ENCODE measurements at places on chromosomes 7 and 10.

- no peak for DNase-seq
Measured at GRCh38 chr7:144484445-144484844, 81.0 kb upstream of the NOBOX start.

GRCh38 chr7:139044813-139045794 is 9.3 kb upstream of the ZC3HAV1L start:
- DNase-seq, result no peak

DNA sequence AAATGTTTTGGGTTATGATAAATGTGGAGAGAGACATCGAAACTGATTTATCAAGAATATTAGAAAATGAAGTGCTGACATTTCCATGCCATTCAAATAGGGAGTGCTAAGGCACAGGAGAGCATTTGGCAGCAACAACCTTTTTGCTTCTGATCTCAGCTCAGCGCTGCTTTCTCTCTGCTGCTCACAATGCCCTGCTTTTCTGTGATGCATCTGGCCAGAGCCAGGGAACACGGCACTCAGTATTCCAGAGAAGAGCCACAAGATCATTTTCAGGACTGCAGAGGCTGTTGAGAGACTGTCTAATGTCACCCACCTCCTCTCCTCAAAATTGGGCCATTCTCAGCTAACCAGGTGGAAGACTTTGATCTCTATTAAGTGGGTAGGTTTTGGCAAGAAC is 28.1 kb downstream of the INSYN2A start:
- no peak for DNase-seq

GRCh38 chr10:69407621-69408301 is 9.0 kb downstream of the TACR2 start:
- no peak for DNase-seq

- no peak for DNase-seq
Measured at GRCh38 chr7:150502519-150502918, 12.2 kb upstream of the GIMAP7 start.

GRCh38 chr10:73584737-73585136 is 6.4 kb downstream of the USP54 start:
- DNase-seq, result peak; percentile 15

DNA sequence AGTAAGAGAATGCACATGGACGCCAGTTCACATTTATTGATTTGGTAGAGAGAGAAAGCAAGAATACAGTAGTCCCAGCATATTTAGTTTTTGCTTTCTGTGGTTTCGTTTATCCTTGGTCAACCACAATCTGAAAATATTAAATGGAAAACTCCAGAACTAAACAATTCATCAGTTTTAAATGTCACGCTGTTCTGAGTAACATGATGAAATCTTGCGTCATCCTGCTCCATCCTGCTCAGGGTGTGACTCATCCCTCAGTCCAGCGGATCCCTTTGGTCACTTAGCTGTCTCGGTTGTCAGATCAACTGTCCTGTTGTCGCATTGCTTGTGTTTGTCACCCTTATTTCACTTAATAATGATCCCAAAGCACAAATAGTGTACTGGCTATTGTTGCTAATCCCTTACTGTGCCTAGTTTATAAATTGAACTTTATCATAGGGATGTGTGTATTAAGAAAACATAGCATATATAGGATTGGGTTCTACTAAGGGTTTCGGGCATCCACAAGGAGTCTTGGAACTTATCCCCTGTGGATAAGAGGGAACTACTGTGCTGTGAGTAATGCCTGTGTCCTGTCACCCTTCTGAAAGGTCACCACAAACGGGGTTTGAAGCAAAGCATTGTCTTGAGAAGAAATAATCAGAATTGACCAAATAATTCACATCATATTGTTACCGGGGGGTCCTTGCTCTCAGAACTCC is 73.6 kb downstream of the OTUD1 start:
- peak; percentile 38 for DNase-seq

DNA sequence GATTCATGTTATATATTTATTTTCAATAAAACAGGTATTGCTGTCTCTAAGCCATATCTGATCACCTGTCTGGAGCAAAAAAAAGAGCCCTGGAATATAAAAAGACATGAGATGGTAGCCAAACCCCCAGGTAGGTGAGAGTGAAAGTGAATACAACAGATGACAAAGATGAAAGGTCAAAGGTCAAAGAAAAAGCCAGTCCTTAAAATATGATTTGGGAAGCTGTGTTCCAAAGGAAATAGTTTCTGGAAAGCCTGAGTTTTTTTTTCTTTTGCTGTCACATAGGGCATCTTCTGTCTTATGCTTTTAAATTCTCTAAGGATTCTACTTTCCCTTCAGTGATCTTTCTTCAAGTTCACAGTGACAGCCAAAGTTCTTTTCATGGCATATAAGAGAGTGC is 25.9 kb downstream of the ZNF107 start:
- DNase-seq, result no peak

- no peak for DNase-seq
Measured at GRCh38 chr10:7689591-7689990, 13.5 kb upstream of the ITIH2 start.

- DNase-seq, result peak; percentile 55
Measured at GRCh38 chr10:63614371-63614891, 93.2 kb downstream of the REEP3 start.

DNA sequence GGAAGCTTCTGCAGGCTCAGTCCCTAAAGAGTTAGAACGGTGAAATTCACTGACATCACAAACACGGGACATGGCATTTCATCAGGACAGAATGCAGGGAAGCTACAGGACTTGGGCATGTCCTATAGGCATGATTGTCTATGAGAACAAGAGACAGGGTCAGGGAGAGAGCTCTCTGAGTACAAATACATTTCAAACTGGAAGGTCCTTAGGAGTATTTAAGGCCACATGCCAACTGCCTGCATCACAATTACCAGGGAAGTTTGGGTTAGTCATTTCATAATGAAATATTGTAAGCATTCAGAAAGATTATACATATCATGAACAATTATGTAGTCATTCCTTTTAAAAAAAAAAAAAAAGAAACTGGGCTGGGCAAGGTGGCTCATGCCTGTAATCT is 71.3 kb downstream of the CREB3L2 start:
- peak; percentile 91 for DNase-seq

DNA sequence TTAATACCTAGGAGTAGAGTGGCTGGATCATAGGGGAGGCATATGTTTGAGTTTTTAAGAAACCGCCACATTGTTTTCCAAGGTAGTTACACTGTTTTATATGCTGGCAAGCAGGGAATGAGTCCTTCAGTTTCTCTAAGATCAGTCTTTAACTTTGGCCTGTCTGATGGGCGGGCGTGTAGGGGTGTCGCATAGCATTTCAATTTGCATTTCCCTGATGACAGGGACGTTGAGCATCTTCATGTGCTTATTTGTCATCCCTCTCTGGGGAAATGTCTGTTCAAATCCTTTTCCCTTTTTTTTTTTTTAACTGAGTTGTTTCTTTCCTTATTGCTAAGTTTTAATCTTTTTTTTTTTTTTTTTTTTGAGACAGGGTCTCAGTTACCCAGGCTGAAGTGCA is 9.8 kb downstream of the MTG1 start:
- DNase-seq, result no peak

DNA sequence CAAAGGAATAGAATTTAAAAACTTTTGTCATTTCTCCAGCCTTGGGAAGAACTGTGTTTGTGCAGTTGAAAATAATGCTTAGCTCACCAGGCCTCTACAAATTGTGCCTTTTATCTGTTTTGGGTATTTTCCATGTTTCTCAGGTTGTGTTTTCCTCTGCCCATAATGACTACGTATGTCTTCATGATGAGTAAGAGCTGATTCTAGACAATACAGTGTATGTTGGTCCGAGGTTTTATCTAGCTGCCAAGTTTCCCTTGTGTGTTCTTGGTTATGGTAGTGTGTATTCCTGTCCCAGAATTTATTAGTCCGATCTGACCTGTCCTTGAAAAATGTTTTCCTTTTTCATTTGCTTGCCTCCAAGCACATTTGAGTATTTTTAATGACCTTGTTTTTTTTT is 83.7 kb upstream of the GLCCI1 start:
- no peak for DNase-seq

DNA sequence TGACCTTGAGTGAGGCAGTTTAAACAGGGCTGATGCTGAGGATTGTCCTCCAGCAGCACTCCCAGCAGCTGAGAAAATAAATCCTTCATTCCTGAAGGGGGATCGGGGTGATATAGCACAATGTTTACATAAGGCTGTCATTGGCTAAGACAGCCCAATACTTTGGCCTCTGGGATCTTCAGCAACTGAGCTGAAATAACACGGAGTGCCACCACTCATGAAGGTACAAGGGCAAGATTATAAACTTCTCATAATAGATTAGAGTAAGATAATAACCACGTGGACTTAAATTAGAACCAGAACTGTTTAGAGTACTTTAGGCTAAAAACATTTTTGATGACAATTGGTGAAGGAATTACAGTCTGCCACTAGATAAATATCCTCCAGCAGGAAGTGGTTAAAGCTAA is 70.0 kb upstream of the PAPSS2 start:
- DNase-seq, result peak; percentile 39

DNA sequence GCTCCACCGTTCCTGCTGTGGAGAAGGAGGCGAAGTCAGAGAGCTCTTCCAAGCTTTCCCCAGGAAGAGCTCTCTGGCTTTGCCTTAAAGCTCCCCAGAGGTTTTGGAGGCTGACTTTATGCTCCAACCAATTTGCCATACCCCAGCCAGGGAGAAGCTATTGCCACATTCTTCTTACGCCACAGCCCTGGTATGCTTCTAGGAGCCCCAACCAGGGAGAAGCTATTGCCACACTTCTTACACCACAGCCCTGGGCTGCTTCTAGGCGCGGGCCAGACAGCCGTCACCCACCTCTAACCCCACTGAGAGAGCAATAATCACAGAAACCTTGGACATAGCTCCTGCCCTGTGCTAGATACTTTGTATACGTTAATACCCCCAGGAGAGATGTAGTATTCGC is 951 bp downstream of the ELOVL3 start:
- DNase-seq, result peak; percentile 65

- DNase-seq, result peak; percentile 21
Measured at GRCh38 chr10:17882557-17882956, 69.2 kb upstream of the SLC39A12 start.

DNA sequence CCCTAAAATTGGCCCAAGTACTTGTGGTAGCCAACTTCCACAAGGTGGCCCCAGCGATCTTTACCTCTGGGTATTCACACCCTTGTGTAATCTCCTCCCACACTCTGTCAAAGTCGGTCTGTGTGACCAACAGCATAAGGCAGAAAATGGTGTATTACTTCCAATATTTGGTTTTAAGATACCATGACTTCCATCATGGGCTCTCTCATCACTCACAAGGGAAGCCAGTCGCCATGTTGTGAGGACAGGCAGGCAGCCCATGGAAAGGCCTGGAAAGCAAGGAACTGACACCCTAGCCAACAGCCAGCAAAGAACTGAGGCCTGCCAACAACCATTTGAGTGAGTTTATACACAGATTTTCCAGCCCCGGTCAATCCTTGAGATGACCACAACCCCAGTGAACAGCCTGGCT is 91.0 kb upstream of the KMT2E start:
- DNase-seq, result peak; percentile 87

DNA sequence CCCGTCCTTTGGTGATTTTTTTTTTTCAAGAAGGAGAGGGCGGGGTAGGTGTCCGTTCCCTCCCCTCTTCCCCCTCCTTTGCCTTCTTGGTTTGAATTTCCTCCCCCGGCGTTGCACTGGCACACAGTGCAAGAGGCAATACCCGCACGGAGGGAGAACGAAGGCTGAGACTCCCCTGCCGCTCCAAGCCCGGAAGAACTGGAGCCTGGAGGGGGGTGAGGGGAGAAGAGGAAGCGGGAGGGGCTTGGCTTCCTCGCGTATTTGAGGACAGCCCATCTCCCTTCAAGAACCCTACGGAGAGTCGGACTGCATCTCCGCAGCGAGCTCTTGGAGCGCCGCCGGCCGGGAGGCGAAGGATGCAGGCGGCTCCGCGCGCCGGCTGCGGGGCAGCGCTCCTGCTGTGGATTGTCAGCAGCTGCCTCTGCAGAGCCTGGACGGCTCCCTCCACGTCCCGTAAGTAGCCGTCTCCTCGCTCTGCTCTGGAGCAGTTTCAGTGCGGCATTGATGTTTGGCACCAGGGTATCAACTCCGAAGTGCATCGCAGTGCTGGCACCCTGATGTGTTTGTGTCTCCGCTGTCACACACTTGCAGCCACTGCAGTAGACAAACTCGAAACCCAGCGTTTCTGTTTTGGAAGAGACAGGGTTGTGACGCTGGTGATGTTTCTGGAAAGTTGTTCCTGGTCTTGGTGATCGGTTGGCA is at the start of gene CNTNAP2:
Gene CNTNAP2 (plus strand): TSS at position 281 of the 702 bp plus-strand sequence. CDS start 76 bp downstream, at position 357.
- DNase-seq, result peak; percentile 61
